Activated naive CD8-positive, alpha-beta T cell treated with anti-CD3 and anti-CD28 coated beads, Interleukin-2, amount 50 U/mL, for 16 hours (primary cell): ENCODE measurements at places on chromosomes 5 and 9.

GRCh38 chr5:181186986-181187499, 18.0 kb downstream of the TRIM7 start:
- no peak for DNase-seq

GRCh38 chr9:71858812-71859211, 52.2 kb downstream of the ABHD17B start:
- no peak for DNase-seq

GRCh38 chr9:128390150-128390812, 19.1 kb downstream of the URM1 start:
- no peak for DNase-seq

DNA sequence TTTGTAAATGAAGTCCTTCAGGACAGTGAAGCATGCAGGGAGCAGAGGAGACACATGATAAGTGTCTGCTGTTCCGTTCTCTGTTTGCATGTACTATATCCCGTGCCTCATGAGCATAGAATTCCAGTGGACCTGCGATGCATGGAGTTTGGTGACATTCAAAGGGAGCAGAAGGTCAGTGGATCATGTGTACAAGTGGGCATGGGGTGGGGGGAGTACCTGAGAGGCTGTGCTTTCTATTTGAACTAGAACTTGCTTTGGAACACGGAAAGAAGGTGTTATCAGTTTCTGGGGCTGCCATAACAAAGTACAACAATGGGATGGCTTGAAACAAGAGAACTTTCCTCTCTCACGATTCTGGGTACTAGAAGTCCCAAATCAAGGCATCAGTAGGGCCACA, 5.1 kb upstream of the CCNJL start:
- no peak for DNase-seq

DNA sequence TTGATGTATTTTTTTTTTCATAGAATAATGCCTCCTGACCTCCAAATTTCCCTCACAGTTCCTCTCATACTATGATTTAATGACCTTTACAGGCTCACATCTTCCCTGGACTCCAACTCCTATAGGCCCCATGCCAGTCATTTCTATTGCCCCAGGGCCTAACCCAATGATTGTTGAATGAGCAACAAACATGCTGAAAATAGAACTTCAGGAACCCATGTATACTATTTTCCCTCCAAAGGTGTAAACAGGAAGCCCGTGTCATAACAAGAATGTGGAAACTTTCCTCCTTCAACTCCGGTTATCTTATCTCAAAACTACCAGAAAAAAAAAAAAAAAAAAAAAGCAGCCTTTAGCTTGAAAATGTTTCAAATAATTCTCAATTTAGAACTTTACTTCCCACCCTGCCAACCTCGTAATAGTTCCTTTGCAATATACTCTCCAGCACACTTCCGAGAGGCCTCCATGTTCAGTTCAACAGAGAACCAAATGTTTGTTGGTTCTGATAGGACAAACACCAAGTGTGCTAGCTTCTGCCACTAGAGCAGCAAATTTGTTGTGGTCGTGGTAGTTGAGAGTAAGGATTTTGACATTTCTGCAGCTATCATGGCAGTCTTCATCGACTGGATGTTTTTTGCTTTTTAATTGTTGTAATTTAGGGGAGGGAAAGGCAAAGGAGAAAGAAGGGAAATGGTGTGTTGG, 25.8 kb downstream of the TRPM6 start:
- DNase-seq: no peak

DNA sequence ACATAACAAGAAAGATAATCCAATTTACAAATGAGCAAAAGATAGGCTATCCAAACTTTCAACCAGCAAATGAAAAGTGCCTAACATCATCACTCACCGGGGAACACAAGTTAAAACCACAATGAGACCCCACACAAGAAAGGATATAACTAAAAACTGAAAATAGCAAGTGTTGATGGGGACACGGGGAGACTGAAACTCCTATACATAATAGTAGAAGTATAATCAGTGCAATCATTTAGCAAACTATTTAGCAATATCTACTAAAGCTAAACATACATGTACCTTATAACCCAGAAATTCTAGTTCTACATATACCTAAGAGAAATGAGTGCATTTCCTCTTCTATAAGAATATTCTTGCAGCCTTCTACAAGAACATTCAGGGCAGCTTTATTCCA, 72.5 kb downstream of the RICTOR start:
- DNase-seq: no peak

DNA sequence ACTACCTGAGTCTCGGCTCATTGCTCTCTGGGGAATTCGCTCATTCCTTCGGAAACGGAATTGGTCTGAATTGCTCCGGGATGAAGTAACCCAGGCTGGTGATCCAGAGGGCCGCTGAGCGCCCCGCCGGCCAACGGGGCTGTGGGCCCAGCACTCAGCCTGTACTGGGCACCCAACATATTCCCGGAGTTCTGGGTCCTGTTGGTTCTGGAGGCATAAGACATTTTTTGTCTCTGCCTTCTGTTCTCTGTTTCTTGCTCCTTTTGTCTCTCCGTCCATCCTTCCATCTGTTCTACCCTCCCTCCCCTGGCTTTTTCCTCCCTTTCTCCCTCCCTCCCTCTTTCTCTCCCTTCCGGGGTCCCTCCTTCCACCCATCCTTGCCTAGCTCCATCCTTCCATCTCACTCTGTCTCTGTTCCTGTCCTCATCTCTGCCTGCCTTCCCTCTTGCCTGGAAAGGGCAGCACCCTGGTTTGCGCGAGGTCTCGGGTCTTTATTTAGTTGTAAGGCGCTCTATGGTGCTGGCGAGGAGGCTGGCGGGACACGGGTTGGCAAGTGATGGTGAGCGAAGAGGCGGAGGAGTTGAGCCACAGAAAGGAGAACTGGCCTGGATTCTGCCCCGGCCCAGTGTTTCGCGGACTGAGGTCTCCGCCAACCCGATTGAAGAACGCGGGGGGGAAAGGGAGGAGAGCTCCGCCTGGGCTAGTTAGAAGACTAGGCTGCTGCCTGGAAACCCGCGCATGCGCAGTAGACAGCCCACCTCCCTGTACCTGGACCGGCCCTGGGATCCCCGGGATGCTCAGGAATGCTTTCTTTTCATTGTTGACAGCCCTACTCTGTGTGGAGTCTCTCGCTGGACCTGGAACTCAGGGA, 1468.0 kb downstream of the FOXD4L5 start:
- peak; percentile 32 for DNase-seq

- no peak for DNase-seq
These were observed 197.0 kb downstream of the TAF11L14 start for GRCh38 chr5:17831279-17831678.

GRCh38 chr5:115809946-115810345, 6.5 kb downstream of the CDO1 start:
- no peak for DNase-seq
